NCI-H187 (cell line): ENCODE measurements at places on chromosomes 4 and X.

- no peak for DNase-seq
Measured at GRCh38 chrX:2576793-2577192, 76.0 kb upstream of the DHRSX start.

DNA sequence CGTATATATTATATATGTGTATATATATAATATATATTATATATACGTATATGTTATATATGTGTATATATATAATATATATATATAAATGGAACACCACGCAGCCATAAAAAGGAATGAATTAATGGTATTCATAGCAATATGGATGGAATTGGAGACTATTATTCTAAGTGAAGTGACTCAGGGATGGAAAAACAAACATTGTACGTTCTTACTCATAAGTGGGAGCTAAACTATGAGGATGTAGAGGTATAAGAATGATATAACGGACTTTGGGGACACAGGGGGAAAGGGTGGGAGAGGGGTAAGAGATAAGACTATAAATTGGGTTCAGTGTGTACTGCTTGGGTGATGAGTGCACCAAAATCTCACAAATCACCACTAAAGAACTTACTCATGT, 1388.9 kb downstream of the C4orf33 start:
- no peak for DNase-seq

GRCh38 chr4:2761035-2761923, 5.1 kb upstream of the TNIP2 start:
- no peak for DNase-seq

- DNase-seq = peak; percentile 84
Measured at GRCh38 chr4:8188743-8189550, 10.1 kb upstream of the SH3TC1 start.

GRCh38 chr4:76752861-76753501, 145.0 kb downstream of the SOWAHB start:
- no peak for DNase-seq

DNA sequence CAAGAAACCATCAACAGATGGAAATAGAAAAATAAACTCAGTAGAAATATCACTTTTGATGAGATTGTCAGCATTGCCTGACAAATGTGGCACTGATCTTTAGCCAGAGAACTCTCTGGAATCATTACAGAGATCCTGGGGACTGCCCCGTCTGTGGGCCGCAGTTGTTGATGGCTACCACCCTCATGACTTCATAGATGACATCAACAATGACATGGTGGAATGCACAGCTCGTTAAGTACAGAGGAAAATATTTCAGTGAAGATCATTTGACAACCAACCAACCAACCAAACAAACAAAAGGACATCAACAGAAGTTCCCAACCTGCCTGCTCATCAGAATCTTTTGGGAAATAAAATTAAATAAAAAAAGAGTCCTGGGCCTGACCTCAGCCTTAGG, 132.6 kb downstream of the UCHL1 start:
- DNase-seq = no peak

DNA sequence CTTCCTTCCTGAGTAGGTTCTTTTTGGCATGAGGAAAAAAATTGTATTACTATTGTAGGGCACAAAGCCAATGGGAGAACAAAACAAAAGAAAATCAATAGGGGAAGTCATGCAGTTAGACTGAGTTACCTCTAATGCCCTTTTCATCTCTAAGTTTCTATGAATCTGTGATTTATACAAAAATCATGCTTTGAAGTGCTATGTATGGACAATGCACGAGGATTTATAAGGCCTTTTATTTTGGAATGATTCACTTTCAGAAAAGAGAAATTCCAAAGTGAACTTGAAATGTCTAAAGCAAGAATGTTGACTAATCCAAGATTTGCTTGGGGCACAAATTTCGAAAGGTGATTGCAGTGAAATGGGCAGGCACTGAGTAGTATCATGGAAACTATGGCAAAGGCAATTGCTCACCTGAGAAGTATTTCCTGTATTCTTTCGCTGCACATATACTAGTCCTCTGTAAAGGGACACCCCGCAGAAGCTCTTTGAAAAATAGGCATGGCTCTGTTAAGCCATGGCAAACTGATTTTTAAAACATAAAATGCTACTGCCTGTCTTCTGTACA, 52.8 kb downstream of the ADGRG4 start:
- DNase-seq = no peak

- no peak for DNase-seq
Measured at GRCh38 chr4:87081826-87082225, 138.6 kb downstream of the KLHL8 start.

GRCh38 chrX:154411981-154412340, 622 bp downstream of the TAFAZZIN start:
- DNase-seq = peak; percentile 26

GRCh38 chr4:158172261-158173258, at the start of gene GASK1B:
Gene GASK1B (minus strand): TSS chr4:158173025. CDS start chr4:158171375, 1,650 bp downstream.
- no peak for DNase-seq

DNA sequence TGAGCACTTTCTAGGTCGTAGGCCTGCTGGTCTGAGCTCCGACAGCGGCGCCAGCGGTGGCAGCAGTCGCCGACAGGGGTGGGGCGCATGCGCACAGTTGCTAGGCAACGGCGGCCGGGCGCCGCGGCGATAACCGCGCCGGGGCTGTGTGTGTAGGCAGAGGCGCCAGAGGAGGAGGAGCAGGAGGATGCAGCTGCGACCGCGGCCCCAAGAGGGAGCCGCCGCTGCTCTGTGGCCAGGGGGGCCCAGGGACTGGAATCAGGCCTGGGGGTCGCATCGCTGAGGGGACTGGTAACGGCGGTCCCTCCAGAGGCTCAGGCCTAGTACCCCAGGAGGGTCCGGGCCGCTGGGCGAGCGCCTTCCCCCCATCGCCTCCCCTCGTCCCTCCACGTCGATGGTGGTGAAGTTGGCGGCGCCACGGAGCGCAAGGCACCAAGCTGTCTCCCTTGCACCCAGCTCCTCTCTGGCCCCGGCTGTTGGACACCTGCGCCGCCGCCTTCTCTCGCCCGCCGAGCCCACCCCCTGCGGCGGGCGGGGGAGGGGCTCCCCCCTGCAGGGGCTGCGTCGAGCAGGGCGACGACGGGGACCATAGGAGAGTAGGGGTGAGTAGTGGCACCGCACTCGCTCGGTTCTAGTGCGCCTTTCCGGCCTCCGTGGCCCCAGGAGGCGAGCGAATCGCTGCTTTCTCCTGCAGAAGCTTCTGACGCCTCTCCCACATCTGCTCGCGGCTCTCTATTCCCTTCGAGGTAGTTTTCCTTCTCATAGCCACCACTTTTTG, 58.6 kb upstream of the ZC4H2 start:
- DNase-seq = no peak

DNA sequence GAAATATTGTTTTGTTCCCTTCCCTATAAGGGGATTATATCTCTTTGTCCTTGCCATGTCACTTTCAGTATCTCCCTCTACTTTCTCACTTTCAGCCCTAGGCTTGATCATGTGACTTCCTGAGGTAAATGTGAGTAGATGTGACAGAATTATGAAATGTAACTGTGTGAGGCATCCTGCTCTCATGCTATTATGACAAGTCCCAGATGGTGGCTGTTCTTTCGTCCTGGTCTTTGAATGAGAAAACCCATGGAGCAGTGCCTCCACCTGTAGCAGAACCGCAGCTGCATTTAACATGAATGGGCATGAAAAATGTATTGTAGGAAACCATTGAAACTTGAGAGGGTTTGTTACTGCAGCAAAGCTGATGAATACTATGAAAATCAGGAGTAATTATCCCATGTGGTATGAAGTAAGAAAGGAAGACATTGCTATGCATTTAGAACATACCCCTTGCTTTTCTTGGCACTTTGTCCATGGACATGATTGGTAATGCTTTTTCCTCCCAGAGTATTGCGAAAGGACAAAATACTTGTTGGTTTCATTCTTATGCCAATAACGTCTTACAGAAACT, 202.2 kb upstream of the GPRIN3 start:
- DNase-seq = no peak

- no peak for DNase-seq
Measured at GRCh38 chr4:25112995-25113380, 47.3 kb downstream of the SEPSECS start.

- no peak for DNase-seq
Measured at GRCh38 chr4:95193391-95194224, 355.2 kb downstream of the UNC5C start.

- no peak for DNase-seq
Measured at GRCh38 chrX:7047951-7048350, 99.6 kb upstream of the STS start.

DNA sequence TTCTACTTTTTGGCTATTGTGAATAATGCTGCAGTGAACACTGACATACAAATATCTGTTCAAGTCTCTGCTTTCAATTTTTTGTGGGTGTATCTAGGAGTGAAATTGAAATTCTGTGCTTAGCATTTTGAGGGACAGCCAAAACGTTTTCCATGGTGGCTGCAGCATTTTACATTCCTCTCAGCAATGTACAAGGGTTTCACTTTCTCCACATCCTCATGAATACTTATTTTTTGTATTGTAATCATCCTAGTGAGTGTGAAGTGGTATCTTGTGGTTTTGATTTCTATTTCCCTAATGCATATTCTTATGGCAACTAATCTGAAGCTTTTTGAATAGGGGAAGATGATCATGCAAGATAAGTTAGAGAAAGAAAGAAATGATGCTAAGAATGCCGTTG, 40.3 kb downstream of the HSPA4L start:
- DNase-seq = no peak

DNA sequence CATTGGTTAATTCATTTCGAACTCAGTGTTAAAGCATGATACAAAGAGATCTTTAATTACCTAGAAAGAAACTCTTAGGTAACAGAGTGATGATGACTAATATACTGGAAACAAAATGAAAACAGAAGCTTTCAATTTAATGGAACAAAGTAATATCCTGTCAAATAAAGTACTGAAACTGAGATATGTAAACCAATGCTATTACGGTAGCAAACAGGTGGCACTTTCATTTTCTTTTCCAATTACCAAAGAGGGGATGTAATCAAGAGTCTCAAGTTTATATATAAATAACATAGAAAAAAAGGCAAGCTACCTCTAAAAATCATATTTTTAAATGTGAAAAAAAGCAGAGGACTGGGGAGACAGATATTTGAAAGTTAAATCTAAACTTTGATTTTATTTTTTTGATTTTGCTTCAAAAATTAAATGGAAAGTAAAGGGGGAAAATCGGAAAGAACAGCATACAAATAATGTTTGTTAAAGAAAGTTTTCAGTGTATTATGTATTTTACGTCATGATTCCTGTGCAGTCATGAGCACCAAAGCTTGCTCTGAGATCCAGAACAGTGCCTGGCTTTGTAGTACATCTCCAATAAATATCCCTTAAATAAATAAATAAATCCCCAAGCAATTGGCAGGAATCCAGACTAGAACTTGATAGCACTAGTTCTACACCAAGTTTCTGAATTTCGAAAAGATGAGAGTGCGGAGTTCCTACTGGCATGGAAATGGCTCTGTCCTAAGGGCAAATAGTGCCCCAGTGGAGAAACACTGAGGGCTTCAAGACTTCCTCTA, 25.0 kb upstream of the RAPGEF2 start:
- DNase-seq = no peak

DNA sequence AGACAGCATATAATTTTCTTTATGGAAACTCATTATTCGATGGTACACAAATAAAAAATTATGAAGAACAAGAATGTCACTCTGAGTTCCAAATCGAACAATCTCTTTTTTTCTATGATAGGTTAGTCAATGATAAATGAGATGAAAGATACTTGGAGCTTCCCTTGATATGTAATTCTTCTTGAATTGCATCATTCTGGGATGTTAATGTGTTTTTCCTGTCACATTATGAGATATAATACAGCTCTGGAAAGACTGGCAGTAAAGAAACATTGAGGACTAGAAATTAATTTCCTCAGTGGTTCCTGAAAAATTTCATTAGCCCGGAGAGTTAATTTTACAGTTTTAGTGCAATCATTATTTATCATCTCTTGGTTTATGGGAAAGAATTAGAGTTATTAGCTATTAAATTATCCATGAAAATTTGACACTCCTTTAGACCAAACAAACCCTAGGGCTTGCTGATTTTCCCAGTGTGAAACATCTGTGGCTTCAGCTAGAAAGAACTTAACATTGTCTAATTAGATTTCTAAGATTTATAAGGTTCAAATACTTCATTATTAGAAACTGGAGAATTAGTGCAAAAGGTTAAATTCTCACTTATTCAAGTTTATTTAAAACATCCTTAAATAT, 1546.6 kb upstream of the TENM3 start:
- no peak for DNase-seq

DNA sequence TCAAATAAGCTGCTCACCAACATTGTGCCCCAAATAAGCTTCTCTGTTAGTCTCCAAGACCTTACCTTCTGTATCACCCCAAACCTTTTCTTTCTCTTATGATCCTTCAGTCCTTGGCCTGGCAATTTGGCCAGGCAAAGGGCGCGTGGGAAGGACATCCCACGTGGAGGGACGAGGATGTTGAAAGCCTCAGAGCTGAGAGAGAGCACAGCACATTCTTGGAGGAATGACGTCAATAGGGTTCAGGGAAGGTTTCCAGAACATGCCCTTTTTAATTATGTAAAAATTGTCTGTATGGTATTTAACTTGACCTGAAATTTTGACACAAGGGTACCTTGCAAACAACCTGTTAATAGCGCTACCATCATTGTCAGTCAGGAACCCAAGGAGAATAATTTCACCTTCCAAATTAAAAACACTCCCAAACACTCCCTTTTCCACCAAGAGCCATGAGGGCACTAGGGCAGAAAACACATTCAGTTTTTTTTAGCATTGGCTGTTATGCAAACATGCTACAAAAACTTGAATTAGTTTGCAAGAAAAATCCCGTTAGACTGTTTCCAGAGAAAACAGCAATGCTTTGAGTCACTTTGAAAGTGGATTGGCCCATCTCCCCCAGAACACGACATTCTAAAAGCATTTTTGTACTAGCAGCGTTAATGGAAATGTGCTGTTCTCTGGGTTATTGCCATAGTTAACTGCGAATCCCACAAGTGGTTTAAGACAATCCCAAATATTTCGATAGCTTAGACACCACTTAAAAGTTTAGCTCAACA, 183.2 kb upstream of the PUDP start:
- DNase-seq = no peak

DNA sequence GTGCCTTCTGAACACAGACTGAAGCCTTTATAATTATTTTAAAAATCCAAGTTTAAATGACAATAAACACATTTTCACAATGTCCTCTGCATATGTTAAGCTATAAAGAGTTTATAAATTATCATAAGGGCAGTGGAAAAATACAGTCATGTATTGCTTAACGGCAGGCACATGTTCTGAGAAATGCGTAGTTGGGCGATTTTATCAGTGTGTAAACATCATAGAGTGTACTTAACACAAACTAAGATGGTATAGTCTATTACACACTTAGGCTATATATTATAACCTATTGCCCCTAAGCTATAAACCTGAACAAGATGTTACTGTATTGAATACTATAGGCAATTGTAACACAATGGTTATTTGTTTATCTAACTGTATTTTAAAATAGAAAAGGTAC, 254.7 kb downstream of the GABRG1 start:
- DNase-seq = no peak

GRCh38 chrX:19373351-19373891, 29.7 kb downstream of the PDHA1 start:
- DNase-seq = no peak

DNA sequence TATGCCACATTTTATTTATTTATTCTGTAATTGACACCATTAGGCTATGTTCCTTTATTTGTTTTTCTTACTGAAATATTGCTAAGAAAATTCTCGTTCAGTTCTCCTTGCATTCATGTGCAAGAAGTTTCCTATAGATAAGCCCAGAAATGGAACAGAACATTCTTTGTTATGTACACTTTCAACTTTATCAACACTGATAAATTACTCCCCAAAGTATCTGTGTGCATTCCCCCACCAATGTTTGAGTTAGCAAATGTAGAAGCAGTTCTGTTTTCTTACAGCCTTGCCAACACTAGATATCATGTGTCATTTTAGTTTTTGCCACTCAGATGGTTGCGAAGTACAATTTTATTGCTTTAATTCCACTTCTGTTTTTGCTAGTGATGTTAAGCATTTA, 166.4 kb upstream of the NPY2R start:
- no peak for DNase-seq
